ENCODE measurements at places on chromosomes 4 and X.

- DNase-seq = no peak
Observed at GRCh38 chr4:124745985-124746801, 33.7 kb upstream of the ANKRD50 start.

DNA sequence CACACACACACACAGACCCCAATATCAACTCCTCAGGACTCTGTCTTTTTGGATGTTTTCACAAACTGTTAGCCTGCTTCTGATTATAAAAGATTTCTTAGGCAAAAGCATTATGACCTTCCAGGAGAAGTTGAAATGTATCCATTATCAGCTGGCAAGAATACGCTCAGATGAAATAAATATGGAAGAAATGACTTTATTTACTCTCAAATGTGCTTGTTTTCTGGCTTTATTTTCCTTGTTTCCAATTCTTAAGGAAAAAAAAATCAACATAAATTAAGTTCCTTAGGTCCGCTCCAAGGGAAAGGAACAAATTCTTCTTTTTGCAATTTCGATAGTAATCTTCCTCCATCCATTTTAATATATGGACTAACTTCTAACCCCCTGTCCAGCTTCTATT is 175.6 kb upstream of the HCCS start:
- no peak for DNase-seq

DNA sequence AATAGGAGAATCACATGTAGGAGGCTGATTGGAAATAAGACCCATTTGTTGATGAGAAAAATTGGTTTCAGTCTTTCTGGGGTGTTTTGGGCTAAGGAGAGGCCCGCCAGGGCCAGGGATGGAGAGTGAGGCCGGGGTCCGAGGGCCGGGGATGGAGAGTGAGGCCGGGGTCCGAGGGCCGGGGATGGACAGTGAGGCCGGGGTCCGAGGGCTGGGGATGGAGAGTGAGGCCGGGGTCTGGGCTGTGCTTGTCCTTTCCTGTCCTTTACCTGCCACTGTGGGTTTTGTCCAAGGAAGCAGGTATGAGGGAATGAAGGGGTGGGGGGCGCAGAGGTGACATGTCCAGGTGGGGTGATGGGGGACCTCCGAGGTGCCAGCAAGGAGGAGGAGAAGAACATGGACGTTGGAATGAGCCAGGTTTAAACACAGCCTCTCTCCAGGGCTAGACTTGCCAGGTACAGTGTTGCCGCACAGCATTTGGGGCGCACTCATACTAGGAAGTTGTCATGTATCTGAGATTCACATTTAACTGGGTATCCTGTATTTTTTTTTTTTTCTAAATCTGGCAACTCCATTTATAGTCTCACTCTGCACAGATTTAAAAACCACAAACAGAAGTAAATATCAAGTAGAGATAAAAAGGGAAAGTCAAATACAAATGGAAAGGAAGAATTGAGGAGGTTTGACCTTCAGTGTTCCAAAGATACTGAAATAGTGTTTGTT is 8.8 kb downstream of the RGS12 start:
- no peak for DNase-seq

DNA sequence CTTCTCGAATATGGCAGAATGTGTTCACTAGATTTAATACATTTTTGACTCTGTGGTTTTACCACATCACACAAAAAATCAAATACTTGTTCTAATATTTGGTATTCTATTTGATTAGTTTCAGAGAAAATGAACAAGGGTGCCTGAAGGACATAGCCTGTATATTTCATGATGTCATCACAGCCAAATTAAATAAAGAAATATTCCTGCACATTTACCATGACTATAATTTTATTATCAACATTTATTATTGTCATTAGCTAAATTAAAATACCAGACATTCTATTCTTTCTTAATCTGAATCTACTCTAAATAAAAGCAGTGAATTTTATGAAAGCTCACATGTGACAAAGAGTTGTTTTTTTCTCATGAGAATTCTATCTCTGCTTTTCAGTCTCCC is 980.5 kb downstream of the PCDH18 start:
- DNase-seq = no peak

DNA sequence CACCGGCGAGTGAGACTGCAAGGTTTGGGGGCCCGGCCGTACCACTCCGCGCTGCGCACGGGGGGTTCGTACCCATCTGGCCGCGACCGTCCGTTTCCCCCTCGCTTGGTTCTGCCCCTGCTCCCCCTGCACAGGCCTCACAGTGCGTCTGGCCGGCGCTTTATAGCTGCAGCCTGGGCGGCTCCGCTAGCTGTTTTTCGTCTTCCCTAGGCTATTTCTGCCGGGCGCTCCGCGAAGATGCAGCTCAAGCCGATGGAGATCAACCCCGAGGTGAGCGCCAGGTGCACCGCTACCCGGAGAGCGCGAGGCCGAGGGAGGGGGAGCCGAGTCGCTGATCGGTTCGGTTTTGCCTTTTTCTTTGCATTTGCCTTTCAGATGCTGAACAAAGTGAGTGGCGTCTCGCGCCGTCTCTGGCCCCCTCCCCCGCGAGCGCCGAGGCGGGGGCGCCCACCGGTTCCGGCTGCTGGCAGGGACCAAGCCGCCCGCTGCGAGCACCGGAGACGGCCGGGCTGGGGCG is at the start of gene UCHL1:
Gene UCHL1 (plus strand): TSS at position 189 of the 517 bp plus-strand sequence. CDS start 49 bp downstream, at position 238.
- DNase-seq = peak; percentile 83

GRCh38 chrX:149131774-149132173 is 373.3 kb downstream of the IDS start:
- no peak for DNase-seq

GRCh38 chr4:62053974-62054373 is 853.8 kb downstream of the ADGRL3 start:
- no peak for DNase-seq
